ENCODE measurements at places on chromosomes 4 and X.

DNA sequence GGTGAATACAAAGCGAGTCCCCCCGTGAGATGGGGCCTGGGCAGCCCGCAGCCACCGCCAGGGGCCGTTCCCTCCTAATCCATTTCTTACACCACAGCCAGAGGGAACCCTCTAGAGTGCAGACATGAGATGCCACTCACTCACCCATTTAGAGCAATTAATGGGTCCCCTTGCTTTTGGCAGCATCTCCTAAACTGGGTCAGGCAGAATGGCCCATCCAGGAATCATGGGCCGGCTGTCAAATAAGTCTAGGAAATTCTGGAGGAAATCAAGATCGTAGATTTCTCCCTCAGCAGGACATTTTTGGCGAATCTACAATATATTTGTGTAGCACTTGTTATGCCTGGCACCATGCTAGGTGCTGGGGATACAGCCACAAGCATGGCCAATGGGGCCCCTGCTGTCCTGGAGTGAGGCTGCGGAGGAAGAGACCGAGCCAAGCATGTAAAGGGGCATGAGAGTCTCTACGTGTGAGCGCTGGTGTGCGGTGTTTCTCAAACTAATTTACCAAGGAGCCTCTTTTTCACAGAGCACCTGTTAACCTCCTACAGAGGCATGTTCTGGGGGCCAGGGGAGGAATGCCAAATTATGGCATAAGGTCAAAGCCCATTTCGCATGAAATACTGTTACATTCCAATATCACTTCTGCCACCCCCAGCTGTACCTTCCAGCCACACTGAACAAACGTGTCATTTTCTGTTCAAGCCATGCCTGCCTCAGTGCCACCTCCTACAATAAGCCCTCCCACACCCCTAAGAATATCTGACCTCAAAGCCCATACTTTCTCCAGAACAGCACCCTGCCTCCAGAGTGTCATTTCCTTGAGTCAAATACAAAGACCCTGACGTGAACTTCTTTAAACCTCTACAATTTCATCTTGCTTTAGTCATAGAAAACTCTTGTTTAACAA, 28.1 kb upstream of the JAKMIP1 start:
- no peak for DNase-seq

DNA sequence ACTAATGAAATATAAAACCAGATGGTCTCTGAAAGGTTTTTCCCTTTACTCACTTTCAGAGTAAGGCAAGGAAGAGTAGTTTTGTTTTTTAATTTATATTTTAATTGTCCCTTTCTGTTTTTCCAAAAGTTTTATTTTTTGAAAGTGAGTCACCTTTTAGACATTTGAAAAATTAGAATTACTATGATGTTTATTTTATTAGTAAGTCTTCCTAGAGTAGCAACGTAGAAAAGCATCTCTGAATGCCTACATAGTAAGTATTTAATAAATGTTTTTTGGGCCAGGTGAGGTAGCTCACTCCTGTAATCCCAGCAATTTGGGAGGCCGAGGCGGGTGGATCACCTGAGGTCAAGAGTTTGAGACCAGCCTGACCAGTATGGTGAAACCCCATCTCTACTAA, 51.1 kb downstream of the TET2 start:
- no peak for DNase-seq

DNA sequence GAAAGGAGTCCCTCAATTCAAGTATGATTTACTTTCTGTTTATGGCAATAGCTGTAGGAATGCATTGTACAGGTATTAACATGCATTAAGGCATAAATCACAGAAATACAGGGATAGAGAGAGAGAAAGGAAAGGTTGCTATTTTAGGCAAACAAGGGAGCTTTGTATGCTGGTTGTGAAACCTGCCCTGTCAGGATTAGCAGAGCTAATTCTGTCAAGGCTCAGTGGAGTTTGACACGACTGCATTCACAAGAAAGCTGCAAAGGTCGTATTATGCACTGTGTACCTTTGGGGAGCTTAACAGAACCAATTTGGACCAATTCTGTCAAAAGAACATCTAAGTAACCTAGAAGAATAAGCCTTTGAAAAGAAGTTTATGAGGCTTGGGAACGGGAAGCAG, 239.3 kb downstream of the GRIA2 start:
- no peak for DNase-seq

DNA sequence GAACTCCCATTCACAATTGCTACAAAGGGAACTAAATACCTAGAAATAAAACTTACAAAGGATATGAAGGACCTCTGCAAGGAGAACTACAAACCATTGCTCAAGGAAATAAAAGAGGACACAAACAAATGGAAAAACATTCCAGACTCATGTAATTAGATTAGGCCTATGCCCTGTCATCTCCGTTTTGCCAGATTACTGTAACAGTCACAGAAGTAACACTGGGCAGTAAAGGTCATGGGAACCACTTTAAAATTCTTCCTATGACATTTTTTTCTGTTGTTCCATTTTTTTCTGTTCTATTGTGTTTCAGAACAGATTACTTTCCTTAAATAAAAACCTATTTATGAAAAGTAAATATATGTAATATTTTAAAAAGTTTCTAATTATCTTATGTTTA, 199.4 kb upstream of the CENPE start:
- no peak for DNase-seq

DNA sequence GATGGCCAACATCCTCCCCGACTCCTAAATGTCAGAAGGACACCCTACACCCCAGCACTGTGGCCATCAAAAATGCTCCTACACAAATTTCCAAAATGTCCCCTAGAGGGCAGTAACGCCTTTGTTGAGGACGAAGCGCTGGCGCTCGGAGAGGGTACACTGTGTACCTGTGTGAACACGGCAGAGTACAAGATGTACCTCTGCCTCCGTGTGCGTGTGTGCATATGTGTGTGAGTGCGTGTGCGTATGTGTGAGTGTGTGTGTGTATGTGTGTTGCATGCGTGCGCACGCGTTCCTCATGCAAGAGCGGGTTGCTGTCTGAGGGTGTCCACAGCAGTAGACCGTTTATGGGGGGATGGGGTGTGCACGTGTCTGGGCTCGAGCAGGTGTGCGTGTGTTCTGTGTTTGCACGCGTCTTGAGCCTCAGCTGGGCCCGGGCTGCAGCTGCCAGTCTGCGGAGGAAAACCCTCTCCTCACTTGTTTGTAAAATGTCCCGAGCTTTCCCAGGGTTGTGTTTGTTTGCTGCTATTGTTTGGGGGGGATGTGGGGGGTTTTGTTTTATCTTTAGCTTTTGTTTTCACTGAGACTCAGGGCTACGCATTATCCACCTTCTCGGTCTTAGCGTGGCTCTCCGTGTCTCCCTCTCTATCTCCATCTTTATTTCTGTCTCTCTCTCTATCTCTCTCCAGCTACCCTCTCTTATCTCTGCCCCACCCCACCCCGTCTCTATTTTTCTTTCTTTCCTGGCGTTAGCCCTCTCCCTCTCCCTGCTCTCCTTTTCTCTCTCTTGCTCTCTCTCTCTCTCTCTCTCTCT, 10.4 kb upstream of the TSPYL2 start:
- peak; percentile 46 for DNase-seq

- no peak for DNase-seq
These were observed 48.7 kb upstream of the SLC4A4 start for GRCh38 chr4:71290074-71290473.

DNA sequence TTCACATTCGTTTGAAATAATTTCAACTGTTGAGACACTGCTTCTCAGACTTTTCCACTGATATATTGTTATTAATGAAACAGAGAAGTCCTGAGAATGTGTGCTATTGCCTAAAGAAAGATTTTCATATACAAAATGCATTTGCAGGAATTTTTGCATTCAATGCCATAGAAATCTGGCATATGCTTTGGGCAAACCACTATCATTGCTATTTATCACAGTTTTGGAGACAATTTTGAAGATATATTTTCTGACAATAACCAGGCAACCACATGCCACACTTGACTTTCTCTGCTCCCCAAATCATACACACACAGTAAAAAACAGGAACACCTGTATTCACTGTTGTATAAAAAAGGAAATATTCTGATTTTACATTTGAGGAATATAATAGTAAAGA, 1303.7 kb upstream of the IGFBP7 start:
- no peak for DNase-seq

GRCh38 chr4:150418757-150419410, 163.1 kb upstream of the MAB21L2 start:
- DNase-seq, result no peak

DNA sequence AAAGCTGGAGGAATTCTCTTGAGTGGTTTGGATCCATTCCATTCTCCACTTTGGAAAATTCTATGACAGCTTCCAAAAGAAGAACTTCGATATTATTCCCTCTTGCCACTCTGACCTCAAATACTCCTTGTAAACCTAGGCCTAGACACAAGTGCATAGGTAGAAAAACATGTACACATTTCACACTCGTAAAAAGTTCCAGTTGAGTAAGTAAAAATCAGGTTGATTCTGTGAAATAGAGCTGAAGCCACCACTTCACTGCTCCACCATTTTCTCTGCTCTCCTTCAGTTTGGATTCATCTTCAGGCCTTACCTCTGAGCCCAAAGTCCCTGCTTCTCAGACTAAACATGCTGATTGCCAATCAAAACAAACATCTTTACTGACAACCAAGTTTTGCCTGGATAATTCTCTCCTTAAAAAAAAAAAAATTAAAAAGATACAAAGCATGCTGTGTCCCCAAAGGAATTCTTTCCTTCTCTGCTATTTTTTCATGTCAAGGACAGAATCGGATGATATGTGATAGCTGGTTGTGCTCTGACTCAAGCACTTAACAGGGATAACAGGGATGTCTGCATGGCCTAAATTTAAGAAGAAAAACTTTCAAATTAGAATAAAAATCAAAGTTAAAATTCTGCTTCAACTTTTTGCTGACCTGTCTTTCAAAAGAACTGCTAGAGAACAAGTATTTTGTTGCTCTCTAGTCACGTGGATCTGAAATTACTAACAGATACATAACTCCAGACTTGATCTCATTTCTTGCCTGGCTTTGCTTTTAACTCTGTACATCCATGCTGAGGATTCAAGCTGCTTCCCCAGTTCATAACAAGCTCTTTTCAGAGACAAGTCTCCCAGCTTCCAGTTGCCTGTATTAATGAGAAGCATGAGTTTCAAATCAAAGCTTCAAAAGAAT, 420.9 kb upstream of the INTU start:
- DNase-seq, result no peak

DNA sequence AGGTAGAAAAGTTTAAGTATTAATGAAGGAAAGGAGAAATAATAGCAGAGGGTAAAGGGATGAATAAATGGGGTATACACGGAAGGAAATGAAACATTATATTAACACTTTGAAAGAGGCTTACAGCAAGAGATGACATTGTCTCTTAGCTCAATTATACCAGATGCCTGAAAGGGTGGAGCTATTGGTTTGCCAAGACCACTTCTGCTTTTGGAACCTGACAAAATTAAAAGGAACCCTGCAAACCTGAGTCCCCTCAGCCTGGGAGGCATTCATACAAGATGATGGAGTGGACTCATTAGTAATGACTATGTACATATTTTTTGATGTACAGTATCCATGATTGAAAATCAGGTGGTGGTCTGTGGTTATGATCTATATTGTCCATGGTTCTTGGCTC, 45.1 kb upstream of the HPF1 start:
- DNase-seq, result no peak

- no peak for DNase-seq
These were observed 1389.9 kb downstream of the ARAP2 start for GRCh38 chr4:34854451-34854850.

- no peak for DNase-seq
These were observed 52.9 kb downstream of the TXK start for GRCh38 chr4:48081196-48081595.

Measured in GM12878 (cell line).